ENCODE measurements at places on chromosomes 13 and 19.
A peak's percentile ranks its signal among the peaks of the same experiment; 100 is the strongest.

GRCh38 chr19:7074705-7075282 is 5.3 kb downstream of the ZNF557 start:
- DNase-seq, result no peak

DNA sequence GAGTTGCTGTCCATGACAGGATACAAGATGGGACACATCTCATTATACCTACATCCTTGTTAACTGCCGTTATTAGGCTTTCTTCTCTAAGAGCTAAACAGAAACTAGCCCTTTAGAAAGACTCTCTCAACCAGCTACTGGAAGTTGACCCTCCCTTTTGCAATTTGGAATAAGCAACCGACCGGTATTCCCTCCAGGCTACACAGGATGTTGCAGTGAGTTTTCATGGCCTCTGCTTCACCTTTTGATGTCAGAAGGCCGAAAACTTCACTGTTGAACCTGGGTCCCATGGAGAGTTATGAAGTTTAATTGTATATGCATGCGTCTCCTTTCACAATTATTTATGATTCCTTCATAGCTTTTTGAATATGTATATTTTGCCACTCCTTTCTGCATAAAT is 1042.5 kb upstream of the SPRY2 start:
- DNase-seq, result no peak

GRCh38 chr19:3055741-3056416 is 6.4 kb downstream of the TLE5 start:
- peak; percentile 94 for DNase-seq

DNA sequence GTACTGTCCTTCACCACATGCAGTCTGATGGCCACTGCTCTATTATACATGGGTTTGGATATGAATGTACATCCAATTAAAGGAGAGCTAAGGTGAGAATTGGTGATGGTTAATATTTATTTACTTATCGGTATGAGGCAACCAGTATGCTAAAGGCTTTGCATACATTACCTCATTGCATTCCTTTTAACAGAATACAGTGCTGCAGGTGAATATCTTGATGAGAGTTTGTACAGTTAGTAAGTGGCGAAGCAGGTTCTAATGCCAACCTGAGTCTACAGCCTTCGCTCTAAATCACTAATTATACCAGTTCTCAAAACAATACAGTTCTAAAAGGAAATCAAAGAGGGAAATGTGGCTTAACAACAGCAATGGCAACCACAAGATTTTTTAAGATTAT is 284.1 kb downstream of the ITGBL1 start:
- DNase-seq, result no peak

DNA sequence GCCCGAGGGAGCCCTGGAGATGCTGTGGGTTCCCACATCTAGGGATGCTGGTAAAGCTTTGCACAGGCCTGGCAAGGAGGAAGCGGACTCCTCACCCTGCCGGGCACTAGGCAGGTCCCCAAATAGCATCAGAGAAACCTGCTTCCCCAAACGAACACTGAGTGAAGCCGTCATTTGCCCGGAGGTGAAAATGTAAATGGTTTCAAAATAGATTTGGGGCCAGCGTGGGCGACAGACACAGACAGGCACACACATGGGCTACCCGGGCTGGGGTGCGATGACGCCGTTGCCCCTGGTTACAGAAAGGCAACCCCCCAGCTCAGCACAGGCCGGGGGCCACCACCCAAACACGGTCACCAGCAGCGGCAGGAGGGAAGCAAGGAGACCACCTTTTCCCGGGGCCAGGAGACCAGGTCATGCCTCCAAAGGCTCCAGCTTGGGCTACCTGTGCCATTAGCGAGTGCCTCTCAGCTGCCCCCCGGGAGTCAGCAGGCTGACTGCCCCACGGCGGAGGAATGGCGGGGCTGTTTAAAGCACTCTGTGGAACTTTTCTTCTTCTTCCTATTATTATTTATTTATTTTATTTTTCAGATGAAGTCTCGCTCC is 47.5 kb upstream of the NDUFS7 start:
- DNase-seq, result no peak

DNA sequence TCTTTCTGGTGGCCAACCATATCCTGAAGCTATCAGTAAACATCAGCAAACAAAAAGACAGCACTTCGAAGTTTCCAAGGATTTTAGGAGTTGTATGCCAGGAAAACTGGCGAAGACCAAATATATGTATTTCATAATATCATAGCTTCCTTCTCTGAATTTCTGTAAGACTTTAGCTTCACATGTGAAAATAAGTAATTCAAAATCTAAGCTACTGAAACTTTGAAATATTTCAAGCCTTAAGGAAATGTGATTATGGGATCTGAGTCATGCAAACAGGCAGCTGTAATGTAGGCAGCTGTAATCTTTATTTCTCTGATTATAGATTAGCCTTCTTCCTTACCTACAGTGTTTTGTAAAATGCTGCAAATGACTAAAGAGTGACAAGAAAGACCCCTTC is 70.7 kb upstream of the ANKRD10 start:
- DNase-seq, result no peak
